Thoracic aorta (tissue), 2 donors: ENCODE measurements at places on chromosomes 2 and 18.

DNA sequence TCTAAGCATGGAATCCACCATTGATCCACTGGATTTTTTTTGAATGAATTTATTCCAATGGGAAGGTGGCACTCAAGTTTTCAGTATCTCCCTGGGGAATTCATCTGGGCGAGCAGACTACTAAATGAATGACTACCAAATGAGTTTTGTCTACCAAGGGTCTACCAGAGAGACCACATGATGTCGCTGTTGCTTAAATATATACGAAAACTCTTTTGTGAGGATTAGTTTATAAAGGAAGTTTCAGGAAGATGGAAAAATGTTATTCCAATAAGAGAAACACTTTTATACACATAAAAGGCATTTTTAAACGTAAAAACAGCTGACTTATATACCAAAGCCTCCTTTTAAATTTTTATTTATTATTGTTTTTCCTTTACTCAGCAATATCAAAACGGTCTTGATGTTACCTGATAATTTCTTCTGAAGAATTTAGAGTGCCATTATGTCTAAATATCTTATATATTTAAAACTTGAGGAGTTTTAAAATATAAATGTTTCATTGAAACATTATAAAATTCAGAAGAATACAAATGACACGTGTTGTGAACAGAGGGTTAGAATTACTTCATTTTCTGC, 139.7 kb downstream of the HRH4 start:
- no peak for DNase-seq

DNA sequence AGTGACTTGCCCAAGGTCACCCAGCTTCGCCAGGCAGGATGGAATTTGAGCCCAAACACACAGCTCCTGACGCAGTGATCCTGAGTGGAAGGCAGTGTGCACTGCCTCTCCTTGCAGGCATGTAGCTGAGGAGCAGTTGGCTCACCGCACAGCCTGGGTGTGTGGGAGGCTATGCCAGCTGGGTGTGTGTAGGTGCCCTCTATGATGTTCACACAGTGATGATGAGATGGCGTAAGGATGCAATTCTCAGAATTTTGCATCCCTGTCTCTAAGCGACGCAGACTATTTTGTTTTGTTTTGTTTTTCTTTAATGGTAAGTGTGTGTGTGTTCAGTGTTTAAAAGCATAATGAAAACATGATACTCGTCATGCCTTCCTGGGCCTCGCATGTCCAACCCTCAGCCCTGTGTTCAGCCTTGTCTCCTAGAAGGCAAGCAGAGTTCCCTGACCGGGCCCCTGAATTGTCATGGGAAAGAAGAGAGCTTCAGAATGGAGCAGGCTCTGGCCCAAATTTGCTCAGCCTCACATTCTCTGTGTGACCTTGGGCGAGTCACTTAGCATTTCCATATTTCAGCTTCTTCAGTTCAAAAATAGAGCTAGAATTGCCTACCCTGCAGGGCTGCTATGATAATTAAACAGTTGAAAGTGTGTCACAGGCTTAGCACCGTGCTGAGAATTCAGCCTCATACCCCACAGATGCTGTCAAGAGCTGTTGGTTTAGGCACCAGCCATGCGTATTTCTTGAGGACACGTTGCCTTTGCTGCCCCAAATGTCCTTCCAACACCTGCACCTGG, 603.6 kb upstream of the RAB6C start:
- DNase-seq: no peak

DNA sequence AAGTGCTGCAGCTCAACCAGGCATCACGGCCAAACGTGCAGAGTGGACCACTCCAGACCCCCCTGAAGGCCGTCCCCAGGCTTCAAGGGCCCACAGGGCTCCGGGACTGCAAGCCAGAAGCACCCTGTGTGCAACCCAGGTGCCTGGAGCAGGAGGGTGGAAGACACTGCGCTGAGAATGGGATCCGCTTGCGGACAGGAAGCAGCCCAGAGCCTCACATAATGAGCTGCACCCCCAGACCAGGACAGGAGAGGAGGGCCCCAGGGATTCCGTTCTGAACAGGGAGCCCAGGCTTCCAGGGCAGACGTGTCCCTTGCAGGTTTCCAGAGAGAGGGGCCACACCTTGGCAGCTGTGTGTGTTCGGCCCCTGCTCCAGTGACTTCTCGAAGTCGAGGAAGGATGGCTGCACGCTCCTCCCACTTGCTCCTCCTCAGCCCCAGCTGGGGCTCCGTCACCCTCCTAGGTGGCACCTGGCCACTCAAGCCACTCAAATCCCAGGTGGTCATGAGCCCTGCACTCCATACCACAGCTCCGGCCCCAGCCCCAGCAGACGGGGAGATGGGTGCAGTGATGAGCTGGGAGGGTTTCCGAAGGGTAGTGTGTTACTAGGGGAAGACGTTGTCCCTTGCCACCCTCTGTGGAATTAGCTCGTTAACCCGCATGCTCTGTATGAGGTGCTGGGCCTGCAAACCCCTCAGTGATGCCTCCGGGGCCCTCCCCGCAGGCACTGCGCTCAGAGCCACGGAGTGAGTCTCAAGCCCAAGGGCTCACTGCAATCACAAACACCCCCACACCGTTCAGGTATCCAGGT, 79.2 kb downstream of the NDUFA10 start:
- DNase-seq: no peak

DNA sequence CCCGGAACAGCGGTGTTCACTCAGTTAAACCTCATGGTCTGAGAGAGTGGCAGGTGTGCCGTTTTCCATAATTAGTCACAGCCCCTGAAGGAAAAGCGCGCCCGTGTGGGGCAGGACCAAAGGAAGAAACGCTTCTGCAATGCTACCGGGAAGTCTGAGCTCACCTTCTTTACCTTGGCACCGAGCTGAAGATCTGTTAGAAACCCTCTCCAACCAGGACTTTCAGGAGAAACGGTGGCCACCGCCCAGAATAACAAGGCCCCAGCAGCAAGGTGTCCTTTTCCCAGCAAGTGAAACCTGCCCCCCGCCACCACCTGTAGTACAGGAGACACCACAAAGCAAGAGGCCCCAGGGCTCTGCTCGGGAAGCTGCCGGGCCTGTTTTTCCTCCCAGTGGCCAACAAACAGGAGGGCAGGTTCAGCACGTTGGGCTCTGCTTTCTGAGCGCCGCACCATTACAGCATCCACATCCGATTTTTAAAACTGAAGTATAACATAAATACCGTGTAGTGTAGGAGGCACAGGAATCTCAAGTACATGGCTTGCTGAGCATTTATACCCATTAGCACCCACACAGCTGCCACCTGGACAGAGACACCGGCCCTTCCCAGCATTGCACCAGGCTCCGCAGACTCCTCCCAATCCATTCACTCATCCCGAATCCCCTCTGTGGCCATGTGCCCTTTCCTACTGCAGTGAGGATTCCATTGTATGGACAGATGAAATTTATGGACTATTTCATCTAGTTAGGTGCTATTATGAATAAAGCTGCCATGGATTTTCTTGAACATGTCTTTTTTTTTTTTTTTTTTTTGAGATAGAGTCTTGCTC, 121.8 kb upstream of the RIOK3 start:
- no peak for DNase-seq

- no peak for DNase-seq
Measured at GRCh38 chr2:55001716-55002115, 48.5 kb downstream of the RTN4 start.

- DNase-seq: no peak
Measured at GRCh38 chr18:72460210-72460680, 83.9 kb downstream of the CBLN2 start.

- DNase-seq: no peak
Measured at GRCh38 chr2:161141033-161141432, 19.2 kb upstream of the TANK start.

- DNase-seq: no peak
Measured at GRCh38 chr2:176239031-176239430, 30.2 kb upstream of the MTX2 start.

DNA sequence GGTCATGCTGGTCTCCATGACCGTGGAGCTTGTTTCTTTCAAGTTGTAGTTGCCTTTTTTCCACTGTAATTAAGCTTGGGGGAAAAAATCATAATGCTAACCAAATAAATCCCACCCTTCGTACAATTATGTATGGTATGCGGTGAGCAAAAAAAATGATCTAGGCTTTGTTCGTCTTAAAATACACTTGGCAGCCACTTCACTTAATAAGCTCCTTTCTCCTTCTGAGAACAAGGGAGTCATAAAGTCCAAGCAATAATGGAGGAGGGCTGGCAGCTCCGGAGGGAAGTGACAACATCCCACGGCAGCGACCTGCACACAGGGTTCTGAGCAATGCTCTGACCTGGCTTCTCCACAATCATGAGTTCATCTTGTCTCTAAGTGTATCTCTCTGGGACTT, 91.2 kb upstream of the KLHL29 start:
- no peak for DNase-seq

DNA sequence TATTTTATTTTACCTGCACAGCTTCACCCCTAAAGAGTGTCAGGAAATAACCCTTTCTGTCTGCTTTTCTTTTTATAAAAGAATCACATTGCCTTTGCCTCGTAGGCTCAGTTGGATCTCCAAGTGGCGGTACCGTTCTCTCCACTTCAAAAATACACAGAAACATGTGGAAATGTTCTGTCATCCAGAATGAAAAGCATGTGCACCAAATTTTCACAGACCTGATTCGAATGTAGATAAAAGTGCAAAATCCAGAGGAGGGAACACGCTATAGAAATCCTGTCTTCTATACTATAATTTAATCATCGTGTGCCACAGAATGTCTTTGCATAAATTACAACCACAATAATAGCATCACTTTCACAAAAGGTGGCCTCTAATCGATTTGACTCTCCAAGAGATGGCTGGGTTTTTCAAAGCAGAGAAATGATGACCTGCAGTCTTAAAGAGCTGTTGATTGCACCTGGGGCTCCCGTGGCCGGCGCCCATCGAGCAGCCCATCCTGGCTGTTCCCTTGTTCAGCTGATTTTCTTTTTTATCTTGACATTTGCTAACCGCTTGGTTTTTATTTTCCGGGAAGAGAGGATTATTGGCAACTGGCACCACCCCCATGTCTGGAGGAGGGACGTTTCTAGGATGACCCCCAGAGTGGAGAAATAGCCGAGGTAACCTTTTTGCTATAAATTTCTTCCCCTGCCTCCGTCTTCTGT, 290.2 kb downstream of the SOX11 start:
- DNase-seq: no peak

- DNase-seq: no peak
Measured at GRCh38 chr2:166128156-166128505, 311 bp upstream of the SCN1A start.

- DNase-seq: no peak
Measured at GRCh38 chr2:10518470-10519393, 70.6 kb upstream of the ODC1 start.

GRCh38 chr2:105794926-105795574, 50.3 kb downstream of the NCK2 start:
- no peak for DNase-seq

DNA sequence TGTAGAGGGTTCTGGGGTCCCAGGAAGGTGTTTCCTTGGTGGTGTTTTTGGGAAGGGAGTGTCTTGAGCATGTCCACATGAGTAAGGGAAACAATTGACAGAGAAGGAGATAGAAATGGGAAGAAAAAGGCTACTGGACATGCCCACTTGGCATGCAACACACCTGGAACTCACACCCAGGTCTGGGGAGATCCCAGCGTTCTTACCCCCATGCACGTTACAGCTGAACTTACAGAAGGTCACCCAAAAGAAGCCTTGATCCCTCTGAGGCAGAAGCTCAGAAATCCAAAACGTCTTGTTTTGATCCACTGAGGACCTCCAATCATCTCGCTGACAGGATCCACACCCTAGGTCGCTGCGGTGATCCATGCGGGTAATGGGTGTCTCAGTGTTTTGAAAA, 142.0 kb downstream of the ZNF516 start:
- no peak for DNase-seq

DNA sequence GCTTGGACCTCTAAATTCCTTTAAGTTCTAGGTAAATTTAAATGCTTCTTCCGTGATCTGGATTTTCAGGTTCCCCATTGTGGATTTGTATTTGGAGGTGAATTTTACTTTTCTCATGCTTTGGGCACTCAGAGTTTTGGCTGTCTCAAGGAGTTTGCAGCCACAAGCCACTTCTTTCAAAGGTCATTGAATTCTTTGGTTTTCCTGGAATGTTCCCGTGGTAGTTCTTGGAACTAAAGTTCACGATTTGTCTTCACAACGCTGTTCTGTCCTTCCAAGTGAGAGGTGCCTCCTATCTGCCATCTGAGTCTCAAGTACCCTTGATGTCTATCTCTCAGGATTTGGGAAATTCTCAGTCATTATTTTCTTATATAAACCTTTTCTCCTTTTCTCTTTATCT, 1438.7 kb upstream of the ZEB2 start:
- DNase-seq: no peak

DNA sequence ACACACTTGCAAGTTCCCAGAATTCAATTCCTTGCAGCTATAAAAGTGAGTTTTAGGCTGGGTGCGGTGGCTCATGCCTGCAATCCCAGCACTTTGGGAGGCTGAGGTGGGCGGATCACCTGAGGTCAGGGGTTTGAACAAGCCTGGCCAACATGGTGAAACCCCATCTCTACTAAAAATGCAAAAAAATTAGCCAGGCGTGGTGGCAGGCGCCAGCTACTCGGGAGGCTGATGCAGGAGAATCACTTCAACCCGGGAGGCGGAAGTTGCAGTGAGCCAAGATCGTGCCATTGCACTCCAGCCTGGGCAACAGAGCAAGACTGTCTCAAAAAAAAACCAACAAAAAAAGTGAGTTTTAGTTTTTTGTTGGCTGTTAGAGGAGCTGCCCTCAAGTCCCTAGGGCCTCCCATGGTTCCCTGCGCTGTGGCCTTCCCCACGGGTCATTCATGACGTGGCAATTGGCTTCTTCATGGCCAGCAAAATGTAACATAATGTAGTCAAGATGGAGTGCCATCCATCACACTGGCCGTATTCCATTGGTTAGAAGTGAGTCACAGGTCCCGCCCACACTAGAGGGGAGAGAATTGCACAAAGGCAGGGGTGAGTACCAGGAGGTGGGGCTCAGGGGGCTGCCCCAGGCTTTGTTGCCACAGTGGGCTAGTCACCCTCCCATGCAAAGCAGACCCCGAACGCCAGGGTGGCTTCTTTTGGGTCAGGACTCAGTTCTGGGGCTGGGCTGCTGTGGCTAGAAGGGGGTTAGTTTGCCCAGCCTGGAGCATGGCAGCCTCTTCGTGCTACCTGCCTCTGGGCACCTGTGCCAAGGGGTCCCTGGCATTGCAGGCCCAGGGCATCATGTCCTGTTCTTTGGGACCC, 37.7 kb upstream of the INHBB start:
- DNase-seq: no peak

DNA sequence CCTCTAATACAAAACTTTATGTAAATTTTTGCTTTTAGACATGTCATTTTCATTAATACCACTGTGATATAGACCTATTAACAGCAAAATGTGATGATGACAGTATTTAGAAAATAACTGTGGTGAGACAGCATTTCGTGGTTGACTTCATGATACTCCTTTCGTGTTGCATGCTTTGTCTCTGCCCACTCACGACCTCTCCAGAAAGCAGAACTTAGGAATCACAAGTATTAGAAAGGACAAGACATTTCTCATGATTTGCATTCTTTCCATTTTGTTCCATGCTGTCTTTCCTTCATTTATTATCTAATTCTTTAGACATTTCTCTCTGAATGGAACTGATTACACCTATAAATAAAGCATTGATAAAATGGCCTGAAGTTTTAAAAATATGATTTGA, 85.2 kb upstream of the POU3F3 start:
- DNase-seq: no peak

GRCh38 chr2:238450440-238450861, 23.7 kb downstream of the ASB1 start:
- no peak for DNase-seq

GRCh38 chr2:12326449-12327190, 390.1 kb upstream of the TRIB2 start:
- no peak for DNase-seq

- no peak for DNase-seq
Measured at GRCh38 chr2:175620106-175620505, 382.0 kb downstream of the LNPK start.
